ENCODE measurements at places on chromosomes 5 and 9.

DNA sequence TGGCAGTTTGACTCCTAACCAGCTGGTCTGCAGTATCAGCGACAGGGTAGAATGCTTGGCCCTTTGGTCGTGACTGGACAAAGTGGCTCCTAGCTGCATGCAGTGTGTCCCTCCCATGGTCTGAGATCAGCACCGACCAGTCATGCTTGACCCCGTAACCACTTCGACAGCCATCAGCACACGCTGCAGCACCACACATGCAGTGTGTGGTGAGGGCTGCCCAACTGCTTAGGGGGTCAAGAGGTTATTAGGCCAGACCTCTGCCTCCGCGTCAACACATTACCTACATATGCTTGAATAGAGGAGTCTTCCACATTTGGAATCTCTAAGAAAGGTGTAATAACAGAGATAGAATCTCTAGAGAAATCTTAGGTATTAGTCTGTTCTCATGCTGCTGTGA, 139.1 kb downstream of the FSTL4 start:
- DNase-seq, result no peak

DNA sequence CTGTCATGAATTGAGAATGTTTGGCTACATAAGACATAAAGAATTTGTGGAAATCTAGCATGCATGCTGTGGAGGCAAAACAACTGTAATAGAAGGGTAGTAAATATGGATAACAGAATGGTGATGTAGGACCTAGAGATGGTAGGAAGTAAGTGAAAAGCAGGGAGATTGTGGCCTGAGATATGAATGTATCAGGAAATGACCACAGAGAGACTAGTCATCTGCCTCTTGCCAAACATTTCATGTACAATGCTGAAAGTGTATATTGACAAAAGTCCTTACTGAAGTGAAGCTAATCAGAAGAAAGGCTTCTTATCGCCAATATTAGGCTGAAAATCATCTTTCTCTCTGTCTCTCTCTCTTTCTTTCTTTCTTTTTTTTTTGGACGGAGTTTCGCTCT, 873.1 kb upstream of the CTNND2 start:
- no peak for DNase-seq

GRCh38 chr5:32027717-32028458, 146.2 kb downstream of the GOLPH3 start:
- DNase-seq, result no peak

DNA sequence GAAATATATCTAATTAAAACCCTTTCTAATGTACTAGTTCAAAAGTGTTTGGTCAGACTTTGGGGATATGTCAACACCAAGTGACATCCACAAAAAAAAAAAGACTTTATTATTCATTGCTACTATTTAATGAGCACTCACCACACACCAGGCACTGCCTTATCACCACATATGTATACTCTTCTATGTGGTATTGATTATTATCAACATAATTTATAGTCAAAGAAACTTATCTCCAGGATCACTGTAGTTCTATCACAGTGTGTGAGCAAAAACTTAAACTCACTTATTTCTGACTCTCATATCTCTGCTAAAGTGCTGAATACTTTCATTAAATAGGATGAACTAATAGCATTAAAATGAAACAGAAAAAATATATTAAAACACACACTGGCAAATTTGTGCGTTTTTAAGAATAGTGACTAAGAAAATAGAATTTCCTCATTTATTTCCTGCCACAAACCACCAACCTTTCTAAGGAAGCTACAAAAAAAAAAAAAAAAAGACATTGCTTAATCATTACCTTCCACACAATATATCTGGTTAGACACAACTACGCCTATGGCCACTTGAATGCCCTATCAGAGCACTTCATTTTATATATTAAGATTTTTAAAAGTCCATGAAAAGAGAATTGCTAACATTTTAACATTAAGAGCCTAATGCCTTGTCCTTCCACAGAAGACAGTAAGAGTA, 12.8 kb downstream of the SLCO4C1 start:
- no peak for DNase-seq

DNA sequence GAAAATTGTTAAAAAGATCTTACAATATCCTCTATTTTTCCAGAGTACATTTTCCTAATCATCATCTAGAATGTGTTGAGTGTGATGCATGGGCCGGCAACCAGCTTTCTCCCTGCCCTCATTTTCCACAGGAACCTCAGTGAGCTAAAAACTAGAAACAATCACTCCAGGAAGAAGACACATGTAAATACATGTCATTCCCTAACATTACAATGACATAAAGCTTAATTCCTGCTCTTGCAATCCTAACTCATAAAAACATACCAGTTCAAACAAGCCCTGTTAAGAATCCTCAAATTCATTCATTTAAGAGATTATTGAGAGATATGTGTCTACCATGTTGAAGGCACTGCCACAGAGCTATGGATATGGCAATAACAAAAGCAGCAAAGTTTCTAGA, 18.5 kb upstream of the ZNF622 start:
- no peak for DNase-seq

DNA sequence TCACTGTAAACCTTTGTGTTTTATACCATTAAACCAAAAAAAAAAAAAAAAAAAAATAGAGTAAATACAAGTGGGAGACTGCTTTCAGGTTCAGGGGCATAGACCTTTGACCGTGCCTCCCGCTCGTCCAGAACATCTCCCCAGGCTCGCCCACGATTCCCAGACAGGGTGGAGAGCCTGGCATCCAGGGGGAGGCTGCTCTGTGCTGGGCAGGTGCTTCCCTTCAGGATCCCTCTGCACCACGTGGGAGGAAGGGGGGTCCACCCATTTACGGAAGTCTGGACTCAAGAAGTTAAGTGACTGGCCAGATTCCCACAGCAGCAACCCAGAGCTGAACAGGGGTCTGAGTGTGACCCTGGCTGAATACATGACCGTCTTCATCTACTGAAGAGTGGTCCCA, 125.4 kb upstream of the LMX1B start:
- DNase-seq, result no peak

GRCh38 chr9:15851766-15852165, 298.9 kb downstream of the CCDC171 start:
- DNase-seq, result no peak

DNA sequence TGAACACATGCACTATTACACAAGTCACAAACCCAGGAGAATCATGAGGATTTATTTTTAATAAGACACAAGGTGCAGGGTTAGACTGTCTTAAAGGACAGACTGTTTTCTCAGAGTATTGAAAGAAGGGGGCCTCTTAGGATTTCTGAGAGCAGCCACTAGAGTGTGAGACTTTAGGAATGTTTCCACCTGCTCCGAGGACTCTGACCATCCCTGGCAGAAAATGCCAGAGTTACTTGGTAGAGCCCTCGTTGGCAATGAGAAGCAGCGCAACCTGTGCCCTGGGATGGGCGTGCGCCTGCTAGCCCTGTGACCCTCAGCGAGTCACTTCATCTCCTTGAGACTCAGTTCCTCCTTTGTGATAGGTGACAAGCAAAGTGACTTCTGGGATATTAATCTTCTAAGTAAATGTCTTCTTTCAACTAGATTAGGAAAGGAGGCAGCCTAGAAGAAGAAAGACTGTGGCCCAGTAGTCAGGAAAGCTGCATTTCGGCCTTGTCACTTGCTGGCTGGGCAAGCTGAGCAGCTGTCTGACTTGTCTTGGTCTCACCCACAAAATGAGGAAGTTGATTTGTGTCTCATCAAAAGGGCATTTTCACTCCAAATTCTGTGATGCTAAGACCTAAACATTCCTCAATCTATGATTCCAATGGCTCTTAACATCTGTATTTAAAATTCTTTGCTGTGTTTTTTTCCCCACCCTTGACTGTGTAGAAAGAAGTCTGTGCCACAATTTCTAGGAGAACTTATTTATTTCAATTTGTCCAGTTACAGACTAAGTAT, 60.5 kb downstream of the PTCD2 start:
- no peak for DNase-seq

DNA sequence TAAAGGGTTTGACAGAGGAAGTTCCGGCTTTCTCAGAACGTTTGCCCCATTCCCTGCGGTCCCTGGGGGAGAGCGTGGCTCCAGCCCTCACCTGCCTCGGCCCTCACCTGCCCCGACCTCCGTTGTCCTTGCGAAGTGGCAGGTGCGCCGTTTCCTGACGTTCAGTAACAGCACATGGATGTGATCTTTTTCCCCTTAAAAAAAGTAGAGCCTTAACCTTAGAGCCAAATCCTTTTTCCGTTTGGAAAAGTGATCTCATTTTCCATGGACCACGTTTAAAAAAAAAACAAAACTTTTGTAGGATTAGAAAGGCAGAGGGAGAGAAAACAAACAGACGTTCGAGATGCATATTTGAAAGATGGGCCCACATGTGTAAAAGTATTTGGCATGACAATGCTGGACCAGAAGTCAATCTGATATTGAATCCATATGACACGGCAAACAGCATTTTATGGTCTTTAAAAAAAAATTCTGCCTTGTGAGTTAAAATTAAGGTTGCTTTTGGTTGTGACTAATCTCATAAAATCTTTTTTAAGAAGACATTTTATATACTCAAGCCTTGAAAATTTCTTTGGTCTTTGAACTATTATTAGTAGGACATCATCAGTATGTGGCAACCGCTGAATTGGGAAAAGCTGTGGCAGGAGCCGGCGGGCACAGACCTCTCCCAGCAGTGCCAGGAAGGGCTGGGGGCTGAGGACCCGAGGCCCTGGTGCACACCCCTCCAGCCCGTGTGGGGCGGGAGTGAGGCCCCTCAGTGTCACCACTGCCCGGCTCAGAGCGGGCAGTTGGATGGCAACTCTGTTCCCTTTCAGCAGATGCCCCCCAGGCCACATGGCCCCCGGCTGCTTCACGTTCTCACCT, 42.5 kb upstream of the EXOC3 start:
- no peak for DNase-seq

GRCh38 chr5:151047814-151048425, 27.5 kb downstream of the GPX3 start:
- no peak for DNase-seq

DNA sequence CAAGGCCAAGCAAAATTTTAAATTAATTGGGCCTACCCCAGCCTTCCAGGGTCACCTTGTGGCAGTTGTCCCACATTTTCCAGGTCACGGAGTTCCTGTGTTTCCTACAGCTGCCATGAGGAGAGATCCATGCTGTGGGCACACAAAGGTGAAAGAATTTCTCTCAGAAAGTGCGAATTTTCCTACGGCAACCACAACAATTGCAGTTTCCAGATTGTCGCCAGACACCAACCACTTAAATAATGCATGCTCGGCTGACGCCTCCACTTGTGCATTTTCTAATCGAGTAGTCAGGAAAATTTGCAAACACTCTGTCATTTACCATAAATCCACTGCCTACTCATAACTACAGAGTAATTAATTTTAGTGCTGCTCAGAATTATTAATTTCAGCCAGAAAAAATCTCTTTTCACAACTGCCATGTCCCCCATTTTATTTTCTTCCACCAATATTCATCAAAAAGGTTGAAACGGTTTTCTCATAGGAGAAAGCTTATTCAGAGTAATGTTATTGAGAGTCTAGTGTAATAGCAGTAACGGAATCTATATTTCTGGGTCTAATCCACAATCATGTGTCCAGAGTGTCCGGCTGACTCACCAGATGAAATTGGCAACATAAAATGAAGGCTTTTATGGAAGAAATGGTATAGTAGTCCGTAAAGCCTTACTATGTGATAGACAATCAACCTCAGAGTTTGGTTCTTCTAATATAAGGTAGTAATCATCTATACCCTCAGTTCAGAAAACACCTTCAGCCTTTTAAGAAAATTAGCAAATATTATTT, 389.8 kb downstream of the NR2F1-AS1 start:
- no peak for DNase-seq

- DNase-seq, result no peak
Measured at GRCh38 chr9:115088860-115089259, 29.1 kb downstream of the TNC start.

DNA sequence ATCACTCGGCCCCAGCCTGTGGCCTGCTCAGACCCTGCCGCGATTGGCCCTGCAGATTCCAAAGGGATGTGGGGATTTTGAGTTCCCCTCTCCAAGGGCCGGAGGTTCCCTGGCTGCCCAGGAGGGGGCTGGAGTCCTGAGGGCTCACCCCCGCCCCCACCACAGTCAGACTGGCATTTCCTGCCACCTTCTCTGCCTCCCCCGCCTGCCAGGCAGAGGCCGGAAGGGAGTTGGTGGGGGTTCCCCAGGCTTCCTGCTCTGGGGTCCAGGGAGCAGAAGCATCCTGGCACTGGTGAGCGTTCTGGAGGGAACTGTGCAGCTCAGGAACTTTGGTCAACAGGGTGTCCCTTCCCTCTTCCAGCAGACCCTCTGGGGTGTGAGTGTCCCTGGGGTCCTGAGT, 70.6 kb downstream of the RXRA start:
- DNase-seq, result no peak

DNA sequence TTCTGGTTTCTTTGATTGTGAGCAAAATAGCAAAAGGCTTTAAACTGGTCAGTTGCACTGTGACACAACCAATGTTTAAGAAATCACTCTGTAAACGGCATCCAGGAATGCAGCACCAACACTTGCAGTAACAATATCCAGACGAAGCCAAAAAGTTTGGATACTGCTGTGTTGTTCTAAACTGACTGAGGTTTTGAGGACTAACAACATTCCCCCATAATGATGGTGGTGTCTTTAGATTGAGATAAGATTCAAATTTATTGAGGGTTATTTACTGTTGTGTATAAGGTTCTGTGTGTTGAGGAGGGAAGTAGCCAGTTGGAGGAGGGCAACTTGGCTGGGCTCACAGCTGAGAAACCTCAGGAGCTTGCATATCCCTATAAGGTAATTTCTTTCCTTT, 353.6 kb downstream of the BNC2 start:
- no peak for DNase-seq

GRCh38 chr5:88544671-88545070, 276.0 kb upstream of the TMEM161B start:
- DNase-seq, result no peak

DNA sequence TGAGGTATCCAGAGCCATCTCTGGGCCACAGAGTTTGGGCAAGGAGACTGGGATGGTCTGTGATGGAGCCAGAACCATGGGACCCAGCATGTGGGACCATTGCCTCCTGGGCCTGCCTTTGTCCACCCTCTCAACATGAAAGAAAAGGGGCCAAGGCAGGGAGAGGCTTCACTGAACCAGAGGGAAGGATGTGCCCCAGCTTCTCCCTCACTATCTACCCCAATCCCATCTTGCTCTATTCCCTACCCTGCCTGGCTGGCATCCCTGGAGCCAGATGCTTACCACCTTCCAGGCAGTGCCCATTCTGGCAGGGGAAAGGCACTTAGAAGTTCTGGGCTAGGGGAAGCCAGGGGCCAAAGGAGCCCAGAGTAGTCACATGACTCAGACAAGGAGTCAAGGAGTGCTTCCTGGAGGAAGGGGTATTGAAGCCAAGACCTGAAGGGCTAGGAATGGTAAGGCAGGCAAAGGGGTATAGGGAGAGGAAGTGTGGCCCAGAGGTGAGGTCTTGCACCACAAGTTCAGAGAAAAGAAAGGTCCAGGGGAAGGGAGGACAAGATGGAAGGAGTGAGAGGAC, 9.8 kb downstream of the PDLIM4 start:
- DNase-seq, result no peak
